ENCODE measurements at places on chromosomes 11 and 22.
A peak's percentile ranks its signal among the peaks of the same experiment; 100 is the strongest.

DNA sequence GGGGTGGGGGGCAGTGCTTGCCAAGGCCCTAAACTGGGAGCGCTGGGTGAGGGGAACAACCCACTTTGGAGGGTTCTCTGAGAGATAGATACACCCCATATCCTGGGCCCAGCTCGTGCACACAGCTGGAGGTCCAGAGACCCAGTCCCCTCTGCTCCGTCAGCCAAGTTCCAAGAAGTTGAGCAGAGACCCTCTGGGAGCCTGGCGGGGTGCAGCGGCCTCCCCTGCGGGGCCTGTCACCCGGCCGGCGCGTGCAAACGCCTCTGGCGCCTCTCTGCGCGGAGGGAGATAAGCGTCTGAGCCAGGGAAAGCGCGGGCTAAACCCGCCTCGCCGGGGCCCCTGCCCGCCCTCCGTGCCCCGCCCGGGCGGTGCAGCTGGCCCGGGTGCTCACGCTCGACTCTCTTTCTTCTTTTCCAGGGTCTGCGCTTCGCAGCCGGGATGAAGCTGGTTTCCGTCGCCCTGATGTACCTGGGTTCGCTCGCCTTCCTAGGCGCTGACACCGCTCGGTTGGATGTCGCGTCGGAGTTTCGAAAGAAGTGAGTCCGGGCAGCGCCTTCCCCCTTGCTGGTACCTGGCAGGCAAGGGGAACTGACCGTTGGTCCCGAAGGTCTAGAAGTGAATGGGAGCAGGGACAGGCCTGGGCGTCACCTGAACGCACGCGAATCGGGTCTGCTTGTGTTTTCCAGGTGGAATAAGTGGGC lies 540 bp downstream of the ADM start:
- DNase-seq = peak; percentile 48

DNA sequence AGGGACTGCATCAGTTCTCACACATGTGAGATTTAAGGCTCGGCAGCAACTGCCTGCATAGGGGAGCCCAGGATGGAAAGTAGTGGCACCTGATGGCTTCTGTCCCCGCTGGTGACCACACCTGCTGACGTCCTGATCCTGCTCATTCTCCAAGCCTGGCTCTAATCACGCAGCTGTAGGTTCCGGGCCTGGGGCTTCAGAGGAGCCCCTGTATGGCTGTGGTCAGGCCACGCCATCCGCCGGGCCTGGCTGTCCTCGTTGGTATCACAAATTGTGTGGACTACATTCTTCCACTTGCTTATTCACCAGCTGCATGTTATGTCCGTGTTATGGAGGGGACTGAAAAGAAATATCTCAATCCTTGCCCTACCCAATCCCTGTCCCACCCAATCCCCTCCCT lies 580.0 kb downstream of the TBC1D22A start:
- DNase-seq = no peak

DNA sequence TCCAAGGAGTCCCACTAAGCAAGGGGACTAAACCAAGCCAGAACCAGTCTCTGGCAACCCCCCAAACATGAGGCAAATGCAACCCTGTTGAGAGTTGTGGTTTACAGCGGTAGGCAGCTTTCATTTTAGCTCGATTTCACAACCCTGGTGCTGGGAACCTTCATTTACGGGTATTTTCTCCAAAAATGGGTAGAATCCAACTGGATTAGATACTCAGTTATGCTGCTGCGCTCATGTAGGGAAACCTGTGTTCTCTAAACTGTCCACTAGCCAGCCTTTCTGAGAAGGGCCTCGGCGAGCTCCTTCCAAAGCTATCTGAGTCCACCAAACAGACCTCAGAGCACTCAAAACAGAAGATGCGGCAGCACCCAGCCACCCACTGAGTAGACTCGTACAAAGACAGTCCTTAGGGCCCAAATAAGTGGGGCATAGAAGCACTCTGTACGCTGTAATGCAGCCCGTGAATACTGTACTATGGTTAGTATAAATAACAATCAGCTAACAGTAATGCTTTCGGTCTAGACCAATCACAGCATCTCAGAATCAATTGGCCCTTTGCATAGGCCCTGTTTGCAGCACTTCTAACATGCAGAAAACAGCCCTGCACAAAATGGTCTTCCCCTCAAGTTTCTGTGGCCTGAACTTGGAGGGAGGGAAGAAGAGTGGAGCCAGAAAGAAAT lies 104.7 kb downstream of the ETS1 start:
- no peak for DNase-seq

GRCh38 chr11:26191193-26191592 lies 140.7 kb upstream of the ANO3 start:
- DNase-seq = no peak

GRCh38 chr11:130124096-130124495 lies 35.5 kb upstream of the ST14 start:
- peak; percentile 65 for DNase-seq

DNA sequence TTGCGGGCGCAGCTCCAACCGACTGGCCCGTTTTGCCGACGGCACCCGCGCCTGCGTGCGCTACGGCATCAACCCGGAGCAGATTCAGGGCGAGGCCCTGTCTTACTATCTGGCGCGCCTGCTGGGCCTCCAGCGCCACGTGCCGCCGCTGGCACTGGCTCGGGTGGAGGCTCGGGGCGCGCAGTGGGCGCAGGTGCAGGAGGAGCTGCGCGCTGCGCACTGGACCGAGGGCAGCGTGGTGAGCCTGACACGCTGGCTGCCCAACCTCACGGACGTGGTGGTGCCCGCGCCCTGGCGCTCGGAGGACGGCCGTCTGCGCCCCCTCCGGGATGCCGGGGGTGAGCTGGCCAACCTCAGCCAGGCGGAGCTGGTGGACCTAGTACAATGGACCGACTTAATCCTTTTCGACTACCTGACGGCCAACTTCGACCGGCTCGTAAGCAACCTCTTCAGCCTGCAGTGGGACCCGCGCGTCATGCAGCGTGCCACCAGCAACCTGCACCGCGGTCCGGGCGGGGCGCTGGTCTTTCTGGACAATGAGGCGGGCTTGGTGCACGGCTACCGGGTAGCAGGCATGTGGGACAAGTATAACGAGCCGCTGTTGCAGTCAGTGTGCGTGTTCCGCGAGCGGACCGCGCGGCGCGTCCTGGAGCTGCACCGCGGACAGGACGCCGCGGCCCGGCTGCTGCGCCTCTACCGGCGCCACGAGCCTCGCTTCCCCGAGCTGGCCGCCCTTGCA lies 1.0 kb downstream of the FJX1 start:
- no peak for DNase-seq

DNA sequence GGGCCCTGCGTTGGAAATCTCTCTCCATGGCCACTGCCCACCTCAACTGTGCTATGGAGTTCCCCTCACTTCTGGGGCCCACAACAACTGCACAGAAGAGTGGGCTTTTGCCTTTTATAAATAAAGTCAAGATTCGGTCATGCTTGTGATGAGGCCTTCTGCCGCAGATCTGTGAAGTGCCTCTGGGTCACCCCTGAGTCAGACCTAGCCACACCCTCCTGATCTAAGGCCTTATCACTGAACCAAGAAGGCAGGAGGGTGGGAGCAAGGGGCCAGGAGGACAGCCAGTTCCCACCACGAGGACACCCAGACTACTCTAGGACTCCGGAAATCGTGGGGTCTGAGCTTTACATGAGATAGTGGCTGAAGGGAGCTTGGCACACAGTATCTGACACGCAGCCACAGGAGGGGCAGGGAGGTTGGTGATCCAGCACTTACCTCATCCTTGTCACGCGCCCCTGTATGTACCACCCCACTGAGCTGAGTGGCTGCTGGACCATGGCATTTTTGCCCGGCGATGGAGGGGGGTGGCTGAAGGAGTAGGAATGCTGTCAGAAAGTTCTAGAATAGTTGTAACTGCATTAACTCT lies 115.7 kb downstream of the ABTB2 start:
- peak; percentile 62 for DNase-seq

DNA sequence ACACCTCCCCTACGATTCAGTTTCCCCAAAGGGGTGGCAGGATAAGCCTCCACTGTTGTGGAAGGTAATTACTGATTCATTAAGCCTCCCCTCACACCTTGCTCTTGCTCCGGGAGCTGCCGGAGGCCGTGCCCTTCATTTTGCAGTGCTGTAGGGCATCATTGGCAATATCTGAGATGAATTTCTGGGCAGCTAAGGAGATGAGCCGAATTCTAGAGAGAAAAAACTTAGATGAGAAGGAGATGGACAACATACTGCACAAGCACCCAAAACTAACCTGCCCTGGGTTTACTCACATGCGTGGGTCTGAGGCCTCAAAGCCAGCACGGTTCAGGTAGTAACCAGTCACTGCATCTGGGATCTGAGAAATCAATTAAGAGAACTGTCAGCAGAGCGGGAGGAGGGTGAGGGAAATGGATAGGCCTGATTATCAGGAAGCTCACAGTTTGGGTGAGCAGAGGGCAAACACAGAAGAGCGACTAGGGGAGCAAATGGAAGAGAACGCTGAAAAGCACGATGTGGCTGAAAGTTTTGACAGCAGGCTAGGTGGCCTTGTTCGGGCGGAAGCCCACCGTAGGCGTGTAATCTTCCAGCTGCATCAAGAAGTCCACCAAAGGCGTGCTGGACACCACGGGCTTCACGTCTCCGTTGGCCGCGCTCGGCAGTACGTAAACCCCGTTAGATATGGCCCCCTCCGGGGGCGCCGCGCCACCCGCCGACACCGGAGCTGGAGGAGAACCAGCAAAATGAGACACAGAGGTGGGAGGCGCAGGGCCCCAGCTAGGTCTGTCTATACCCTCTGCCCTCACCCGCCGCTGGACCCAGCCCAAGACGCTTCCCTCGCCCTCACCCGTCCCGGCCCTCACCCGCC lies 689 bp downstream of the TAF10 start:
- DNase-seq = peak; percentile 53

- DNase-seq = no peak
These were observed 1000.0 kb upstream of the CHORDC1 start for GRCh38 chr11:91222830-91223229.

DNA sequence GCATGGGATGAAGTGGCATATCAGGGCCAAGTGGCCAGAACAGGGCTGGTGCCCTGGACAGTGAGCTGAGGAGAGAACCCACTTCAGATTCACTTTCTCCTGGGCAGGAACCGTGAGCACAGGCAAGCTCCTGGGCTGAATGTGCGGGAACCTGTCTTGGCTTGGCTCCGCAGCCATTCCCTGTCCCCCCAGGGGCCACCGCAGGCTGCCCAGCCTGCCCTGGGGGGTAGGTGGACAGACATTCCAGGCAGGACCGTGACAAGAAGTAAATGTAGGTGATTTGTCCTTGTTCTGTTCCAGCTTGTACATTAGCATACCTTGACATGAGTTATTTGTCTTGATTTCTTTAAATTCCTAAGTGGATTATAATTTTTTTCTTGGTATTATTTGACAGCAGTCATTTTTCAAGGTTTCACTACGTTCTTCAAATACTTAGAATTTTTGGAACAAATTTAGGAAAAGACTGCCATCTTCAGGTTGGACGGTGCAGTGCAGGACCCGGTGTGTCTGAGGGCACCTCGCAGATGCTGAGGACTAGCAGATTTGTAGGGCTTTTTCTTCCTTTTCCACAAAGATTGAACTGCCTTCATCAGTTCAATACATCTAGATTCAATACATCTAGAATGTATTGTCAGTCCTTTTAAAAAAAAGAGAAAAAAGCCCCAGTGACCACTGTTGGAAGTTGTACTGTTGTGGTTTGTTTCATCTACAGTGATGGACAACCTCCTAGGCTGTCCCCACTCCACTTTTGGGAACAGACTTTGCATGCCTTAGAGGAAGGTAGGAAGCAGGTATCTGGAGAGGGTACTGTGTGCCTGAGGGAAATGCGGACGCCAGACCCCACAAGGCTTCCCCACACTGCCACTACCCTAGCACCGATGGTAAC lies 115.1 kb upstream of the RASSF10 start:
- no peak for DNase-seq

- DNase-seq = no peak
These were observed 1.1 kb downstream of the PRRG4 start for GRCh38 chr11:32830796-32831195.

DNA sequence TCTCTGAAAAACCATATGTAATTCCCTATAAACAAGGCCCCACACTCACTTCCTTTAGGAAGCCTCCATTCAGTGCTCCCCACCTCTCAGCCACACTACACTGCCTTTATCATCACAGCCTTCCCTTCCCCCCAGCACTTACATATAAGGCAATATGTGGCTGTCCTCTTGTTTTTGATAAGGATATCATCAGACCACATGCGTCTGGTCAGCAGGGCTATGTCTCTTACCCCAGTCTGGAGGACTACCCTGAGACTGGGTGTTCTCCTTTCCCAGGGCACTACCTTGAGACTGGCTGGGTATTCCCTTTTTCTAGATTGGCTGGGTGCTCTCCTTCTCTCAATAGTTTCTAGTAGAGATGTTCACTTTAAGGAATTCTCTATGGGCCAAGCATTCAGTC lies 7.8 kb downstream of the KCNE3 start:
- DNase-seq = peak; percentile 62

DNA sequence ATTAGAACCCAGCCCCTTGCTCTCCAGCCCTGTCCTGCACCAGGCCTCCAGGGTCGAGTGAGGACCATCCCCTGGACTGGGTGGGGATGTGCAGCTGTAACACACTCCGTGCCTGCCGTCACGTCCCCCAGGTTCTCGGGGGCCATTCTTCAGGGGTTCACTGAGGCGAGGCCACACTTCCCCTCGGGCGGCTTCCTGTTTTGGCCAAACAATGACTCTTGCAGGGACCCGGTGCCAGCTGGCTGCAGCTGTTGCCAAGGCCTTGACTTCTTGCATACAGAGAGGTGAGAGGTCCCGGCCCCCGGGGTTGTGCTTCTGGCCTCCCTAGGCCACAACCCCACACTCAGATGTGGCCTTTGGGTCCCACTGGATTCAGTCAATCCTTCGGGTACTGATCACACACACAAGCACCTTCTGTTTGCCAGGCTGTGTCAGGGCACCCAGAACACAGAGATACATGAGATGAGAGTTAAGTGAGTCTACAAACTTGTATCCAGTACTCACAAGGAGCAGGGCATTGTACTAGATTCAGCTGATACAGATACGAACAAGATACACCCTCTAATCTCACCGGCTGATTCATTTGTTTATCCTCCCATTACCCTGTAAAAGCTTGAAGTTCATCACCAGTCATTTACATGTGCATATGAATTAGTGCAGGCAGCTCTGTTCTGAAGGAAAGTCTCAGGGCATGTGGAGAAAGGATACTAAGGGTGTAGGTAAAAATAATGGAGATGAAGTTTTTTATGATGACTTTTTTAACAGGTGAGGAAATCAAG lies 32.9 kb downstream of the LRRC32 start:
- no peak for DNase-seq

- DNase-seq = no peak
These were observed 937.9 kb upstream of the CCDC90B start for GRCh38 chr11:84224042-84224441.

- no peak for DNase-seq
These were observed 33.5 kb downstream of the MMP7 start for GRCh38 chr11:102497061-102497460.

DNA sequence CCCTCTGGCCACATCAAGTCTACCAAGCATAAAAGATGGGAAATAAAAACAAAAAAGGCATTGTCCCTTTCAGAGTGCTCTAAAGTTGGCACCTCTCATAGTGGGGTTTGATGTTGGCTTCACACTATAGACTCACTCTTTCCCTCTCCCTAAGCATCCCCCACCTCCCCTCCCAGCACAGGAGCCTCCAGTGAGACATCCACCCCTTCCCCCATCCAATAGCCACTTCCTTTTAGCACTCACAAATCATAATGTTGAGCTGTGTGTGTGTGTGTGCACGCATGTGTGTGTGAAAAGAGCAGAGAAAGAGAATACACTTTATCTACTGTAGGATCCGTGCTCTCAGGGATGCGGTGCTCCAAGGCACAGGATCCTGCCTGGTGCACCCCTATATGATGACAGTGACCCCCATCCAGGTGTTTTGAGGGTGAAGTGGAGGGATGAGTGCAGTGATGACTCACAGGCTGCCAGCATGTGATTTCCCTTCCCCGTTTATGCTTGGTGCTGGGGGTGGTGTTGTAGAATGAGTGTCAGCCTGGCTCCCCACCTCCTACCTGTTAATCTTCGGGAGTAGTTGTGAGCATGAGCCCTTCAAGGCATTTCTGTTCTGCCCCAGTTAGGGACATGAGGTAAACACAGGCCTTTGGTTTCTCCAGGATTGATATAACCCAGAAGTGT lies 235.2 kb upstream of the B3GAT1 start:
- DNase-seq = no peak
